GM06990 (cell line): ENCODE measurements at places on chromosomes 6 and 20.

DNA sequence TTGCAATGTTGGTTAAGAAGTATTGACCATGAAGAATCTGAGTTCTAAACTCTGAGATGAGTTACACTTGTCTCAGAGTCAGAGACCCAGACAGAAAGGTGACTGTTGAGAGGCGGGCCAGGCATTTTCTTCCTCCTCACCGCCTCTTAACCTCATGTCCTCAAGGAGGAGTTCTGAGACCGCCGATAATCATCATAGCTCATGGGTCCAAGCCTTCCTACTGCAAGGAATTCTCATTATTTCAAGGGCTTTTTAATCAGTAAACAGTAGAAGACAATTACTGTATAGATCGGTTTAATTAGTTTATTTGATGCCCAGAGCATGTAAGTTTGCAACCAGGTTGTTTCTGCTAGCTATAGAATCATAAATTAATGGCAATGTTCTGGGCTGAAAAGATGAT, 382.4 kb upstream of the MMS22L start:
- DNase-seq = no peak

- no peak for DNase-seq
Measured at GRCh38 chr6:38760097-38760496, 45.0 kb downstream of the DNAH8 start.

- DNase-seq = no peak
Measured at GRCh38 chr6:106466211-106466610, 105.7 kb downstream of the CRYBG1 start.

GRCh38 chr20:54323227-54323734, 115.4 kb downstream of the PFDN4 start:
- no peak for DNase-seq

- DNase-seq = no peak
Measured at GRCh38 chr6:140208286-140208685, 833.8 kb upstream of the CITED2 start.

- no peak for DNase-seq
Measured at GRCh38 chr20:1364106-1364505, 28.7 kb downstream of the FKBP1A start.

DNA sequence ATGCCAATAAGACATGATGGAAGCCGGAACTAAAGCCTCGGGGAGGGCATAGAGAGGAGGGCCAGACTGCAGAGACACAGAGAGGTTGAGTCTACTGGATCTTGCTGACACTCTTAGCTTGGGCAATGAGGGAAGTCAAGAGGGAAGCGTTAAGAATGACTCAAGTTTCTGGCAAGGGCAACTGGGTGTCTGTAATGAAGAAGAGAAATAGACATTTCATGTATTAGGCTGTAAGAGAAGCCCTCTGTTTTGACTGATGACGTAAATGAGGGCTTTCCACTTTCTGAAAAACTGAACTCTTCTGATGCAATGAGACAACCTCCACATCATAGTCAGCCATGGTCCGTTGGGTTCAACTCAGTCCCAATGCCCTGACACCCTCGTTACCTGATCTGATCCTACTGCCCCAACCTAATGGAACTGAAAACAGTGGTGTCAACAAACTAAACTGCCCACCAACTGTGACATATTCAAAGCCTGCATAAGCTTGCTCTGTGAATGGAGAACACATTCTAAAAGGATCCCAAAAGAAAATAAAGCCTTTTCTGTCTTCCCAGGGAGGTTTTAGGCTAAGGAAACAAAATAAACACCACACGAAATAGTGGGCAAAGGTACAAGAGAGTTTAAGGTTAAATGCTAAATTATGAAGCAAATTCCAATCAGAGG, 45.8 kb upstream of the PNRC1 start:
- DNase-seq = no peak

GRCh38 chr6:156507656-156508055, 269.5 kb upstream of the ARID1B start:
- DNase-seq = no peak

DNA sequence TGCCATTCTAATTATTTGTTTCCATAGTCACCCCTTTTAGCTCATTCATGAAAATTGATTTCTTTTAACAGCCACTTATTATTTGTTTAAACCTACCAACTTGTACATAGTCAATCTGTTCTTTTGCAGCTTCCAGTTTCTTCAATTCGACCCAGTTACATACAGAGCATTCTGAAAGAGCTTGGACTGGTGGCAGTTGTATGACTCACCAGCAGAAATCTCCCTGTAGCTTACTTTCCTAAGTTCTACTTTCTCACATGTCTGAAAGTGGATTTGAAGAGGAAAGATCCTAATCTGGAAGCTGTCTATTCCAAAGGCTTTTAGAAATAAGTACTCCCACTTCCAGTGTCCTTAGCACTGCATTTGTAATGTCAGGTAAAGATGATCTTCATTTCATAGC, 447.9 kb downstream of the HTR1B start:
- no peak for DNase-seq

DNA sequence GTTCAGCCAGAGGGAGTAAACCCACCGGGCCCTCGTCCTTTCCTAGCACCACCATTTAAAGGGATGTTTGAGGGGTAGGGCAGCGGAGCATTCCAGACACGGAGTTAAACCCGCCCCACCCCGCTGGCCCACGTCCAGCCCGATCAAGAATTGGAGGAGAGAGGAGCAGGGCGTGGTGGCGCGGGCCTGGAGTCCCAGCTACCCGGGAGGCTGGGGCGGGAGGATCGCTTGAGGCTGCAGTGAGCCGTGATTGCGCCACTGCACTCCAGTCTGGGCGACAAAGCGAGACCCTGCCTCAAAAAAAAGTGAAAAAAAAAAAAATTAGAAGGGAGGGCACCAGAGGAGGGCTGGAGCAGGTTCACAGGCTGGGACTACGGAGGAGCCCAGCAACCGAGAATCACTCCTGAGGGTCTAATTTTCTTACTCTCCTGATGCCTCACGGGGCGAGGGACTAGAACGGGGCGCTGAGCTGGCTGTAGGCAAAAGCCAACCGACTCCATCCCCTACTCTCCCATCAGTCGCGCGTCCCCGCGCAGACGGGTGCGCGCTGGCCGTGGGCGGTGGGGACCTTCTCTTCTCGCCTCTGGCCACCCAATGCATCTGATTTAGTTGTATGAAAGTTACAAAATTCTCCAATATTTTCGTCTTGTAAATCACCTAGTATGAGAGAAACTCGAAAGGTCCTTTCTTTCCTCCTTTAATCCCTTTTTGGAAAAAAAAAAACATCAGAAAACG, 6.1 kb upstream of the HSPA1B start:
- DNase-seq = peak; percentile 84

GRCh38 chr20:8404912-8405635, 273.0 kb downstream of the PLCB1 start:
- DNase-seq = no peak

DNA sequence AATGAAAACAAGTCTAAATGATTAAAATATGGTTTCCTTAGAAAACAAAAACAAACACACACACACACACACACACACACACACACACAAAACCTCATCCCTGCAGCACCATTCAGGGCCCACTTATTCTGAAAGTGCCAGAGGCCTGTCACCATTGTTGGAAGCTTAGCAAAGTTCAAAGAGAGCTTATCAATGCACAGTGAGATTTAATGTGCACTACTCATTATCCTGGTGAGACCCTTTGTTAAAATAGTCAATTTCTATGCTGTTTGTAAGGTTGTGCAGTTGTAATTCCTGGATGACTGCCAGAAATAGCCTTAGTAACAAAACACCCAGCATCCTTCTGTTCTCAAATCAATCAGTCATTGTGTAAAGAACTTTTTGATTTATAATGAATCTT, 482.9 kb downstream of the GRIK2 start:
- no peak for DNase-seq

DNA sequence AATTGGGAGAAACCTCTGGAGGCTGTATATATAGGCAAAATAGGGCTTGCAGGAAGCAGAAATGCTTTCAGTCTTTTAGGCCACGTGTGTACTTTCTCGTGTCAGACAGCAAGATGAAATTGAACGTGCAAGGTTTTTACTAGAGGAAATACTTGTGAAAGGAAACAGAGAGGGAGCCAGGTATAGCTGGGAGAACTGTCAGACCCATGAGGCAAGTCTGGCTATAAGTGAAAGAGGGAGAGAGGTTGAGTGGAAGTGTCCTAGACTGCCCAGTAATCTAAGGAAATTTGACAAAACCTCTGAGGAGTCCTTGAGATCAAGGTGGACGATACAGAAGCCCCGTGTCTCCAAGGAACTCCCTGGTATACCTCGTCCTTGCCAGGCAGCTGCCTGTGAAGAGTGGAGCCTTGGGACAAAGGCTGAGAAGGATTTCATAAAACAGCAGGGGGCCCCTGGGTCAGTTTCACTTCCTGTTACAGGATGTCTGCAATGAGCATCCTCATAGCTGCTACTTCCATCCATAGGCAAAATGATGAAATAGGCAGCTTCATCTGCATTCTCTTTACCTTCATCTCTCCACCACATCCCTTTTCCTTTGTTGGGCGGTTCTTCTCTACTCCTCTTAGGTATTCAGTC, 114.4 kb upstream of the MAP3K7 start:
- no peak for DNase-seq

DNA sequence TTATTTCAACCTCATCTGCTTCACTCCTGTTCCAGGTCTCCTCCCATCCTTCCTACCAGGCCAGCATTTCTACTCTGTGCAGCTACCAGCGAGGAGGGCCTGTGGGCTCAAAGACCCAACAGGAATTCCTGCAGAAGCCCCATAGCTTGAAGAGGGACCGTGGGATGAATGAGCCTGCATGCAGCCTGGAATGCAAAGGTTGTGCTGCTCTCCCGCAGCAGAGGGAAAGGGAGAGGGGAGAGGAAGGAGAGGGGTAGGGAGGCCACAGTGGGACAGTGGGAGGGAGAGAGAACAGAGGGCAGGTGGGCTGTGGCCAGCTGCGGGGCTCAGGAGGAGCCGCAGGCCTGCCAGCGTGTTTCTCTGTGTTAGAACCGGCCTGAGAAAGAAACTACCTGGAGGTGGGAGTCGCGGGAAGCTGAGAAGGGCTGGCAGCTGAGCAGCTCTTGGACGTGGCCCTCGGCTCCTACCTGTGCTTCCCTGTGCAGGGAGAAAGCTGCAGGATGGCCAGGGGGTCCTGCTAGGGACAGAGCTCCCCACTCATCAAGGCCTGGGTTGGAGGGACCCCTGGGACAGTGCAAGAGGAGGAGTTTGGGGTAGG, 66.1 kb upstream of the MLN start:
- DNase-seq = no peak
